ENCODE measurements at places on chromosomes 3 and 15.

GRCh38 chr15:68526784-68527183, 52.0 kb upstream of the CORO2B start:
- DNase-seq = no peak

- no peak for DNase-seq
These were observed 82.5 kb downstream of the RFTN1 start for GRCh38 chr3:16430717-16431630.

DNA sequence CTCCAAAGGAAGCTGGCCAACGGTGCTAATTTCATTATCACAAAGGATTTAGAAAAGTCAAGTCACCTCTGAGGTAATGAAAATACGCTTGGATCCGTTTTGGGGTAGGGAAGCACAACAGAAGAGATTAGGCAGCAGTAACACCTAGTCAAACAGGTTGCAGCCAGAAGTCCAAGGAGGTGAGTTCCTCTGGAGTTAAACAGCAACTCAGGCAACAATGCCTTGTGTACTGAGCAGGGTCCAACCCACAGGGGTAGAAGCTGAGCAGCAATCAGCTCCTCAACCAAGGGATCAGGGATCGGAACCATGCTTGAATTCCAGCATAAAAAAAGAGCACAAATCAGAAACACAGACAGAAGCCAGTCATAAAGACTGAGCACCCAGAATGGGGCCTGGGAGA, 88.1 kb upstream of the SPRED1 start:
- DNase-seq = no peak

DNA sequence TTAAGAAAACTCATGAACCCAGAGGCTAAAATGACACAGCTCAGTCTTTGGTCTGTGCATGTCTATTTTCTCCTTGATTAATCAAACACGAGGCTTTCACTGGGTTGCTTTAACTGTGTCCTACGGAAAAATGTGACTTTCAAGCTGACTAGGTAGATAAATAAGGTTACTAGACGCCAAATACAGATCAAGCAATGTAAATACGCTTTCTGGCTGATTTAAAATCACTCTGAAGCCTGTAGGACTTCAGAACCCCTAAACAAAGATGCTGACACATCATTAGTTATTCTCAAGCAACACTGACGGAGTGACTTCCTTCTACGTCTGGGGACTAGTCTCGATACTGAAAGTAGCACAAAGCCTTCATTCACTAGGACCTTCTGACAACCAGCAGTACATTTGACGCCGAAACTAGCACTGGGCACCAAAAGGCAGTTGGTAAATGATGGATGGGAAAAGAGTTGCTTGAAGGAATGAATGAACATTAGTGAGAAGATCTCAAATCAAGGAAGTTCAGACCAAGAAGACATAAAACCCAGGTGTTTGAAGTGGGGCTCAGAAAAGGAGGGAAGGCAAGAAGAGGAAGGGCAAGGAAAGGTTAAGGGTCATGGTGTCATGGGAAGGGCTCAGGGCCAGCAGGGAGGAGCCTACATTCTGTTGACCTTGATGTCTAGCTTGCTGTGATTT, 67.1 kb upstream of the CDV3 start:
- DNase-seq = no peak

- no peak for DNase-seq
These were observed 10.8 kb downstream of the CTSH start for GRCh38 chr15:78933823-78934654.
